COLO829 (cell line): ENCODE measurements at places on chromosomes 2 and 18.

GRCh38 chr2:148042219-148042618 lies 21.3 kb downstream of the MBD5 start:
- no peak for DNase-seq

DNA sequence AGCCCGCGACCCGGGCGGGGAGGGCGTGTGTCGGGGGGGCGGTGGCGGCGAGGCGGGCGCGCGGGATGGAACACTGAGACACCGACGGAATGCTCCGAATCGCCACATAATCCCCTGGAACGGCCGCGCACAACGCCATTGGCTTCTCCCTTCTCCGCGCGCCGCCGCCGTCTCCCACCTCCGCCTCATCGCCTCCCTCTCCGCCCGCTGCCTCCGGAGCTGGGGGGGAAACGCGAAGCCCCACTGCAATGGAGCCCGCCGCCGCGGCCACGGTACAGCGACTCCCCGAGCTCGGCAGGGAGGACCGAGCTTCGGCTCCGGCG lies at the start of gene PHLPP1:
PHLPP1 (plus strand) TSS at position 106 of the 323 bp plus-strand sequence; CDS start at position 249, 143 bp downstream.
- DNase-seq = no peak

DNA sequence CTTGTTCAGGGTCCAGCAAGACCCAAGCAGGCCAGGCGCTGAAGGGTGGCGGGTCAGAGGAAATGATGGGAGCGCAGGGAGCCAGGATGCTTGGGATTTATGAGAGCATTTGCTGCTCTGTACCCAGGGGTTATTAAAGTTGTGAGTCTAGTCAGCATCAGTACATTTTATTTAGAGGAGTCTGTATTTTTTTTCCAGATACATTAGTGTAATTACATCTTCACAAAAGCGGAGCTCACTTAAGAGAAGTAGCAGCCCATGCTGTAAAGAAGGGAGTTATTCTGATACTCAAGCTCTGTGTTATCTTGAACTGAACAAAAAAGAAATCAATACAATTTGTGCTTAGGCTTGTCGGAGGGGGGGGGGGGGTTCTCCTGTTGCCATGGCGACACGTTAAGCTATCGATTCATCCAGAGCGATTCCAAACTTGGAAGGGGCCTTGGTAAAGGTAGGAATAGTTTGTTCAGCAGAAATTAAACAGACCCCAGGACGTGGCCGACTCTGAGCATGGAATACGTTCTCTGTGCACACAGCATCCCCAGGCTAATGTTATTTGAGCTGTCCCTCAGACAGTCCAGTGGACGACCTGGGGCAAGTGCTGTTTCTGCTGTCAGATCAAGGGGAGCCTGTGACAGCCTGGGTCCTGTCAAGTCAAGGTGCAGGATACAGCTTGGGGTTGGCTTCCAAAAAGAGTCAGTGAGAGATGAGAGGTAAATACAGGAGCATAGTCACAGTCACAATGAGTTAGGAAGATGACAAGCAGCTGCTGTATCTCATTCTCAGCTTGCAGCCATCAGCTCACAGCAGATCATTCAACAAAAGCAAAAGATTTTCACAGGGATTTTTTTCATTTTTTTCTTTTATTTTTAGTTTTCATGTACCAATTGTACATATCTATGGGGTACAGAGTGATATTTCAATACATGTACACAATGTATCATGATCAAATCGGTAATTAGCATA lies 387.6 kb downstream of the DCDC2C start:
- DNase-seq = no peak

DNA sequence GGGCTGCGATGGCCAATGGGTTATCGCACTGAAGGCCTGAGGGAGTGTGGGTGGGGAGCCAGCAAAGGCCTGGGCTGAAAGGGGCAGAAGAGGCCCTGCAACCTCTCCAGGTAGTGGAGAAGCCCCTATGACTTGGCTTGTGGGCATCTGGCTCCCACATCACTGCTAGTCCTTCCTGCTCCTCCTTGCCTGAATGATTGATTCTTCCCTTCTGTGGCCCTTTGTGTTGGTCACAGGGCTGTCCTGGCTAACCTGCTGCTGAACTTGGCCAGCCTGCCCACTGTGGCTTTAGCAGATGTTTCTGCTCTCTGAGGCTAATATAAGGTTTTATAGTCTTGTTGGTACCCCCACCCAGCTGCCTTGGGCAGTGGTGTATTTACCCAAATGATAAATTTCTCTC lies 136.2 kb upstream of the ALPP start:
- no peak for DNase-seq

DNA sequence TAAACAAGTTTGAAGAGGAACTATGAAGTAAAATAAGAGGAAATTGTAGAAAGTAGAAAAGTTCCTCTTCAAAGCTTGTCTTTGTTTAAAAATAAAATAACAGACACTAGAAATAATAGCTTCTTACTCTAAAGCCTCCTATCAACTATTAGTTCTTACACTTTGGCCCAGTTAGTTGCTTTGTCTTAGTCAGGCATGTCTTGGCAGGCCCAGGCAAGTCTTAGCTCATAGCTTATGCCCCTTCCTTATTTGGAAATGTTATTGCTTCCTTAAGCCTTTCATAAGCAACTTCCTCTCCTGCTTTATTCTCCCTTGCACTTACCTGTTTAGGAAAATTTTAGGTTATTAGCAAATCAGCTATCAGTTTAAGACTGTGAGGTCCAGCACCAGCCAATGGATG lies 950.6 kb upstream of the LRATD1 start:
- no peak for DNase-seq

DNA sequence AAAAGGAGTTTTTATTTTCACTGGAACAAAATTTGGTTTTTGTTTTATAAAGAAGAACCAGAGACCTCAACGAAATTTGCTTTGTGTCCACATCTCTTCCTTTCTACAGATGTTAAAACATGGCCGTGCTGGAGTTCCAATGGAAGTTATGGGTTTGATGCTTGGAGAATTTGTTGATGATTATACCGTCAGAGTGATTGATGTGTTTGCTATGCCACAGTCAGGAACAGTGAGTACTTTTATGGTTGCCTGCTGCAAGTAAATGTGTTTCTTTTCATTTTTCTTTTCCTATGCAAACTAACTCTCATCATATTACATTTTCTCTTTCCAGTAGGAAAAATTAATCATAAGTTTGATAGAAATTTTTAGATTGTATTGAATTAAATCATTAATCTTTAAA lies 48.4 kb upstream of the TBR1 start:
- no peak for DNase-seq

- DNase-seq = peak; percentile 45
Observed at GRCh38 chr2:174971868-174972781, 33.1 kb downstream of the CHN1 start.

DNA sequence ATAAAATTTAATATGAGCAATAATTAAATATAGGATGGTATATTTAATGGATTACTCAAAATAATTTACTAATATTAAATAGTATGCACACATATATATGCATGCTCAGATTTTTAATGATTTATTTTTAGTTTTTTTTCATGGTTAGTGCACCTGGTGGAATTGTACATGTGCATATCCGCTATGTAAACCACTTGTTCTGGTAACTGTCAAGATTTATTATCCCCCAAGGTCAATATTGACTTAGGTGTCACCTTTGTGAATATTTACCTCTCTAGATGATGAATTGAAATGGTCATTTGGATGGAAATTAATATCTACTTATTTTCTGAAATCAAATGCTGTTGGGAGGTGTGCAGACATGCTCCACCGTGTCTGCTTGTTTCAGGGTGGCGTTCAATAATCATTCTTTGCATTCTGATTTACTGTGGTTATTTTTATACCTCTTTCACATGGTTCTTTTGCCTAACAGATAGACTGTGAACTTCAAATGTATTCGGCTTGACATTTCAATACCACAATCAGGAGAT lies 14.7 kb downstream of the CNTNAP5 start:
- DNase-seq = no peak

GRCh38 chr2:208937521-208937920 lies 486.3 kb upstream of the MAP2 start:
- no peak for DNase-seq

DNA sequence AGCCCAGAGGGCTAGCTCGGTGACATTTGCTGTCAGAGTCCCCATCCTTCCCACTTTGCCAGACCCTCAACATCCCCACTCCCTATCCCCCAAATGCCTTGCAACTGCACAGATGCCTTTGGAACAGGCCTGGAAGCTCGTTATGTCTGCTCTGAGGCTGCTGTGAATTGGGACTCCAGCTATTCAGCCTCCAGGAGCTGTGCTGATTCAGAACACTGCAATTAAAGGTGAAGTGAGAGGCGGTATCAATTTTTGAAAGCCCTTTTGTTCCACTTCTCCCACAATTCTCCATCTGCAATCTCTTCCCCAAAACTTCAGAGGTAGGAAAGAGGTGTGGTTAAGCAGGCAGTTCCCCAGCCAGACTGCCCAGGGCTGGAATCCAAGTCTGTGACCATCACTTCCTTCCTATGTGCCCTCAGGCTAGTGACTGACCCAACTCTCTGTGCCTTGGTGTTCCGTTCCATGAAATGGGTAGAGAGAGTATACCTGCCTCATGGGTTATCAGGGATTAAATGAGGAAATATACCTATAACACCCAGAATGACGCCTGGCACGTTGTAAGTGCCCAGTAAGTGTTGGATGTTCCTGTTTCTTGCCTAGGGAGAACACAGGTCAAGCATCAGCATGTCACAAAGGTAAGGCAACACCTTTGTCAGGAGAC lies 17.5 kb downstream of the NOSTRIN start:
- DNase-seq = no peak

DNA sequence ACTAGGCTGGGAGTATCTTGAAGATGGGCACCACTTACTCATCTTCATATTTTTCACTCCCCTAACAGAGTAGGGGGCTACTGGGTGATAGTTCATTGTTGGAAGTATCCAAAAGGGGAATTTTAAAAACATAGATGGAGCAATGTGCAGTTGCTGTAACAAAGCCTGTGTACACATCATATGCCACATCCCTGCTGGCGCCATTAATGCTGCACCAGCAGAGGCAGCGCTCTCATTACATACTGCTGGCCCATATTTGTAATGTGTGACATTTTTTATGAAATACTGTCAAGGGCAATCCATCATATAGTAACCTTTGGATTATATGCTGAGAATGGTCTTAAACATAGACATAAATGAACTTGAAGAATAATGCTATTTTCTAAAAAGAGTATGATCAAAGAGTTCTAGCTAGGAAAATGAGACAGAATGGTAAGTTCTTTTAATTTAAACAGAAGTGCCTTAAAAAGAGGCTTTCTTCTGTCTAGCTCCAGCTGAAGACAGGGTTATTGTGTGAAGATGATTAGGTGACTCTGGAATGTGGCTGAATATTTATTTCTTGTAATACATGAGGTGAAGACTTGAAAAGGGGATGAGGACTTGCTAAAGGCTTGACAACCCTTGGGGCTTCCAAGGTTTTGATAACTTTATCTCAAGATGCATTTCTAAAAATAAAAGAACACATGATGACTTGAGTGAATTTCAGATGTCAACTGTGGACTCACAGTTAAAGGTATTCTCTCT lies 2.4 kb upstream of the TMEM178A start:
- DNase-seq = peak; percentile 14

GRCh38 chr2:73110168-73111072 lies 2.3 kb downstream of the RAB11FIP5 start:
- DNase-seq = no peak

DNA sequence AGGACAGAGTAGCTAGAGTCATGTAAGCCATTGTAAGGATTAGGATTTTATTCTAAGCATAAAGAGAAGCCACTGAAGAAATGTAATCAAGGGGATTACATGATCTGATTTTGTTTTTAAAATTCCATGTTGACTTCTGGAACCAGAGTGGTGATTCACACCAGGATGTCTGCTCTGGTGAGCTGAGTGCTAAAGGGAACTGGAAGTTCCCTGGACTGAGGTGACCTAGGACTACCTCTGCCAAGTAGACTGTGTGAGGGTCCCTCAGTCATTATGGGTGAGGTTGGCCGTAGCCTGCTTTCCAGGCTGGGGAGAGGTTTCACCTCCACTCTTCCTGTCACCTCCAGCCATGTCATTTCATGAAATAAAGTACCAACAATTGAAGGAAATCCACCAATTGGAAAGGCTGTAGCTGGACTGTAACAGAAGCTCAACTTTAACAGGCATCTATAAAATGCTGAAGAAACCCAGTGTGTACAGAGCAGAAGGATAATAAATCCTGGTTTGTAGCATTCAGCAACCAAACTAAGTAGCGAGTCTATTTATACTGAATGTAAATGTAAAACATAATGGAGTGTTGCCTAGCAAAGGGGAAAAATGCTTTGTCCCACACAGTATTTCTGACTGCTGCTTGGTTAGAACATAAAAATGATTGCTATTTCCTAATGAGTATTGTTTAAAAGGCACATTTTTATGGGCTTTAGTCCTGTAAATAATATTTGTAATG lies 507.4 kb upstream of the PKDCC start:
- DNase-seq = no peak

GRCh38 chr2:166521155-166521554 lies 27.1 kb upstream of the SCN7A start:
- DNase-seq = no peak

DNA sequence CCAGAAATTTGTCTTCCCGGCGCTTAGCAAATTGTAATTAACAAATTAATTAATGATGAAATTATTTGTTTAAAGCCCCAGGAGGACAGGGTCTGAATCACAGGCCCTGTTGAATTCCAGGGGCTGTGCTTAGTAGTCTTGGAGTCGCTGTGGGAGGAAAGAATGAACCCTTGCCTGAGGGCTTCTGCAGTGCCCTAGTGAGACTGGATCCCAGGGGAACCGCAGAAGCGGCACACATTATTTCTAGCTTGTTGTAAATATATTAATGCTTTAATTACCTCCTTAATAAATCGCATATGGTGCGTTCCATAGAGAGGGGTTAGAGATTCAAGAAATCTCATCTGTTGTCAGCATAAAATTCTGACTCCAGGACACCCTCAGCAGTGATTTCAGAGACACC lies 235.4 kb downstream of the CELF4 start:
- DNase-seq = no peak

DNA sequence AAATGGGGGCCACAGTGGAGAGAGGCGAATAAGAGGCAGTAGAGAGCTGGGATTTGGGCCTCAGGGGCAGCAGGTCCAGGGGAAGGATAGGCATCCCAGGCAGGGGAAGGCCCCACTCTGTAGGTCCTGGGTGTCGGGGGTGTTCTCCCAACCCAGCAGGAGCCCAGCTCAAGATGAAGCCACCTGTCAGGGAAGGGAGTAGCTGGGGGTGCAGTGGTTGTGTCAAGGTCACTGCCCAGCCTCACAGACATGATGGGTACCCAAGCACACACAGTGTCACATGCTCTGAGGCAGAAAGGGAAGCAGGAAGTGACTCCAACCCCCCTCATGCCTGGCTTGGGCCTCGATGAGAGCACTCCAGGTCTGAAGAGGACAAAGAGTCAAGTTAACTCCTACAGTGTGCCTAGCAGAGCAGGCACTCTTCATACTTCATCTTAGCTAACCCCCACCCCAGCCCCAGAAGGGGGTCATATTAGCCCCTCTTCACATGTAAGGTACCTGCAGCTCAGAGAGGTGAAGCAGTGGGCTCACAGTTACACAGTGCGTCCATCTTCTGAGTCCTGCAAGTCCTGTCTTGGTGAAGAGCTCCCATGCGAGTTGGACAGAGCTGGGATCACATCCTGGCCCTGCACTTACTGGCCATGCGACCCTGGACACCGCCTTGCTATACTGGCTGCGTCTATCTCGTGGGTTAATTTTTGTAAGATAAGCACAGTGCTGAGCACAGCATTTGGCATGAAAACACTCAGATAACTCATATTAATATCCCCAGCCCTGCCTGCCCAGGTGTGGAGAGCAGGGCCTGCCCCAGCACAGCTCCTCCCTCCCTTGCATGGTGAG lies 72.6 kb upstream of the DAPL1 start:
- DNase-seq = no peak

GRCh38 chr2:71800106-71800809 lies 346.9 kb downstream of the DYSF start:
- no peak for DNase-seq

GRCh38 chr2:127829845-127830246 lies 18.9 kb upstream of the WDR33 start:
- DNase-seq = no peak

- DNase-seq = no peak
Observed at GRCh38 chr2:205679410-205680009, 2.8 kb upstream of the NRP2 start.
